ENCODE measurements at places on chromosomes 6 and 20. TPM values are rescaled to one million over a fixed set of nuclear protein-coding genes. Genes with fewer than 3 reads are reported as not detected.

- peaks cover 8% of the 10 kb centered on the region for H3K4me1 ChIP-seq
- H3K36me3 ChIP-seq, result no peaks in the 10 kb centered on the region
- H3K4me3 ChIP-seq, result no peak overlapping the region
- H3K27me3 ChIP-seq, result no peaks in the 10 kb centered on the region
Observed at GRCh38 chr6:22368794-22369193, 72.0 kb upstream of the PRL start.

DNA sequence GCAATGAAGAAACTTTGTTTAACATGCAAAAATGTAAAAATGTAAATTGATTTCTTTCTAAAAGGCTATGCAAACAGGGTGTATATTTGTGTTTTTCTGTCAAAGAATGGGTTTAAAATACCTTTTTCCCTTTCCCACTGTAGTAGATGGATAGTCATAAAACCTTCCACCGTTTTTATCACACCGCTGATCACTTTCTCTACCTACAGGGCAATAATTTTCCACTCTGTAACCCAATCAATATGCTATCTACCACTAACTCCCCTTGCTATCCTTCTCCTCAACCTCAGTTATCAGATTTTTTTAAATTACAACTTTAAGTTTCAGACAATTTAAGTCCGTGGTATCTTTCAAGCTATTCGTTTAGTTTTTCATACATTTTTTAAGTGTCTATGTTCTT, 91.4 kb upstream of the ARID1B start:
- H3K36me3 ChIP-seq, result no peaks in the 10 kb centered on the region
- H3K27me3 ChIP-seq, result no peaks in the 10 kb centered on the region
- peak overlapping the region; percentile 76 for H3K4me3 ChIP-seq
- no peak for DNase-seq
- peak overlapping the region; percentile 97 for H3K27ac ChIP-seq

GRCh38 chr6:16205377-16206144, 32.8 kb upstream of the GMPR start:
- no peak for DNase-seq

The FITM2 gene
- total RNA-seq, result 7.5 TPM

GRCh38 chr20:58469616-58470015, 45.6 kb downstream of the APCDD1L start:
- H3K27me3 ChIP-seq, result no peaks in the 10 kb centered on the region
- H3K4me3 ChIP-seq, result no peak overlapping the region
- peaks cover 20% of the 10 kb centered on the region for H3K4me1 ChIP-seq
- H3K36me3 ChIP-seq, result no peaks in the 10 kb centered on the region
- DNase-seq, result no peak

The HTR1E gene
- 0.17 TPM for total RNA-seq

DNA sequence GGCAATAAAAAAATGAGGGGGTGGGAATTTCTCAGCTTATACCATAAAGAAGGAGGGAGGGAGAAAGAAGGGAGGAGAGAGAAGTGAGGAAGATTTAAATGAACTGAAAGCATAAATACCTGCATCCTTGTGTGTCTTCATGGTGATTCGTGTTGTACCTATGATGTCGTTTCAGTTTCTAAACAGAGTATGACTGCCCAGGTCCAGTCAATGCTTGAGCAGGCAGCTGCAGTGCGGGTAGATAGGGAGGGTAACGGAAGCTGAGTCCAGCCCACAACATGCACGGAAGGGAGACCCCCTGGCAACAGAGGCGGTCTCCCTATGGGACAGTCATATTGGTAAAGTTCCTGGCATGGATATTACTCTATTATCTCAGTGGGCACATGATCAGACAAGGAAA, 184.5 kb downstream of the KIF16B start:
- H3K27ac ChIP-seq, result no peak overlapping the region
- no peak for DNase-seq
- H3K27me3 ChIP-seq, result no peaks in the 10 kb centered on the region
- no peak overlapping the region for H3K4me3 ChIP-seq
- H3K36me3 ChIP-seq, result peaks cover 11% of the 10 kb centered on the region

The POU5F1 gene
- not detected for total RNA-seq

The EFCAB8 gene
- 0.17 TPM for total RNA-seq

DNA sequence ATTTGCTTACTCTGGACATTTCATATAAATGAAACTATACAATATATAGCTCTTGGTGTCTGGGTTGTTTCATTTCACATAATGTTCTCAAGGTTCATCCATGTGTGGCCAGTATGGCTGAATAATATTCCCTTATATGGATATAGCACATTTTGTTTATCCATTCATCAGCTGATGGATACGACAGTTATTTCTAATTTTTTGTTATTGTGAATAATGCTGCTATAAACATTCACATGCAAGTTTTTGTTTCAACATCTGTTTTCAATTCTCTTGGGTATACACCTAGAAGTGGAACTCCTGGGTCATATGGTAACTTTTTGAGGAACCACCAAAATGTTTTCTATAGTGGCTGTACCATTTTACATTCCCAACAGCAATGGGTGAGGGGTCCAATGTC, 101.1 kb downstream of the CDK19 start:
- no peaks in the 10 kb centered on the region for H3K36me3 ChIP-seq
- H3K27ac ChIP-seq, result no peak overlapping the region
- H3K4me1 ChIP-seq, result no peaks in the 10 kb centered on the region
- DNase-seq, result no peak

DNA sequence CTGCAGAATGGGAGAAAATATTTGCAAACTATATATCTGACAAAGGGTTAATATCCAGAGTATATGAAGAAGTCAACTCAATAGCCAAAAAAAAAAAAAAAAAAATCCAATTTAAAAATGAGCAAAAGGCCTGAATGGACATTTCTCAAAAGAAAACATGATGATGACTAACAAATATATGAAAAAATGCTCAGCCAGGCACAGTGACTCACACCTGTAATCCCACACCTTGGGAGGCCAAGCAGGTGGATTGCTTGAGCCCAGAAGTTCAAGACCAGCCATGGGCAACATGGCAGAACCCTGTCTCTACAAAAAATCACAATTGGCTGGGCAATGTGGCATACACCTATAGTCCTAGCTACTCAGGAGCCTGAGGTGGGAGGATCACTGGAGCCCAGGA, 2.1 kb upstream of the ECHDC1 start:
- no peaks in the 10 kb centered on the region for H3K27me3 ChIP-seq
- peaks cover 20% of the 10 kb centered on the region for H3K4me1 ChIP-seq
- H3K36me3 ChIP-seq, result no peaks in the 10 kb centered on the region

DNA sequence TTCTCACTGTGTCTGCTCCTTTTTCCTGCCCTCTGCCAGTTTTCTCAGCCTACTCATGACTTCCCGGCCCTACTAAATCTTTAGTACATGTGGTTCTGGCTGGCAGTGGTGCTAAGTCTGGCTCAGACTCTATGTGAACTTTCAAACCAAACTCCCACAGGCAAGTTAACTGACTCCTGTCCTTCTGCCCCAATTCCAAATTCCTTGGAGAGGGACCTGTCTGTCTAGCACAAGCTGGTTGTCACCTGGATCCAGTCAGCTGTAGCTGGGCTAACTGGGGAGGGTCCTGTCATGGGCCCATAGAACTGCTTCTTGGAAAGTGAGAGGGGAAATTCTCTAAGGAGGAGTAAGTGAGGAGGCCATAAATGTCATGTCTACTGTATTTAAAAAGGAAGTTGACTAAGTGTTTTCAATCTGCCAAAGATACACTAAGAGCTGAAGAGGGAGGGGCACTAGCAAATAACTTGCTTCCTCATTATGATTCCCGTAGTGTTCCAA, 240.1 kb downstream of the KCNQ5 start:
- no peak for DNase-seq
- no peaks in the 10 kb centered on the region for H3K27me3 ChIP-seq
- H3K4me3 ChIP-seq, result no peak overlapping the region
- H3K4me1 ChIP-seq, result peaks cover 13% of the 10 kb centered on the region
- no peak overlapping the region for H3K27ac ChIP-seq

- no peaks in the 10 kb centered on the region for H3K27me3 ChIP-seq
- H3K27ac ChIP-seq, result no peak overlapping the region
- peaks cover 4% of the 10 kb centered on the region for H3K36me3 ChIP-seq
- DNase-seq, result no peak
- no peak overlapping the region for H3K4me3 ChIP-seq
Observed at GRCh38 chr20:38836991-38837390, 31.5 kb downstream of the PPP1R16B start.

DNA sequence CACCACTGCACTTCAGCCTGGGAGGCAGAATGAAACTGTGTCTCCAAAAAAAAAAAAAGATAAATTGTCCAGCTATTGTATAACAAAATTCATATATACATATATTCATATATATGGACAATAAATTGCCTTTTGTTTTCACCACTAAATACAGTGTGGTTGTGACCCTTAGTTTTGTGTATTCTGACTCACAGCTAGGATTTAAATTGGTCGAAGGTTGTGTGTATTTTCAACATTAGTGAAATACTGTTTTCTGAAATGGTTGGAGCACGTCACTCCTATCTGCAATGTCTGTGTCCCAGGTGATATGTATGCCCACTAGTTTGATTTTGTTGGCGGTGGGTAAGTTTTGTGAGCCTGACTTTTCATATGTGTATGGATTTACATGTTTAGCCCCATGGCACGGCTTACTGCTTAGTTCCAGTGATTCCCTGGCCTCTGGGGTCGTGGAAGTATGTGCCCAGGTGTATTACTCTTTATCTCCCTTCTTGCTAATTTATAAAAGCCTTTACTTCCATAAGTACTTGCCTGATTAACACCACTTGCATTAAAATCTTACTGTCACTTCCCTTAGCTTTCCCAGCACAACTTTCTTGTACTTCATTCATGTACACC, 33.3 kb downstream of the JARID2 start:
- no peaks in the 10 kb centered on the region for H3K36me3 ChIP-seq
- DNase-seq, result no peak
- H3K27ac ChIP-seq, result no peak overlapping the region
- no peaks in the 10 kb centered on the region for H3K27me3 ChIP-seq
- H3K4me3 ChIP-seq, result no peak overlapping the region
- H3K4me1 ChIP-seq, result peaks cover 47% of the 10 kb centered on the region

DNA sequence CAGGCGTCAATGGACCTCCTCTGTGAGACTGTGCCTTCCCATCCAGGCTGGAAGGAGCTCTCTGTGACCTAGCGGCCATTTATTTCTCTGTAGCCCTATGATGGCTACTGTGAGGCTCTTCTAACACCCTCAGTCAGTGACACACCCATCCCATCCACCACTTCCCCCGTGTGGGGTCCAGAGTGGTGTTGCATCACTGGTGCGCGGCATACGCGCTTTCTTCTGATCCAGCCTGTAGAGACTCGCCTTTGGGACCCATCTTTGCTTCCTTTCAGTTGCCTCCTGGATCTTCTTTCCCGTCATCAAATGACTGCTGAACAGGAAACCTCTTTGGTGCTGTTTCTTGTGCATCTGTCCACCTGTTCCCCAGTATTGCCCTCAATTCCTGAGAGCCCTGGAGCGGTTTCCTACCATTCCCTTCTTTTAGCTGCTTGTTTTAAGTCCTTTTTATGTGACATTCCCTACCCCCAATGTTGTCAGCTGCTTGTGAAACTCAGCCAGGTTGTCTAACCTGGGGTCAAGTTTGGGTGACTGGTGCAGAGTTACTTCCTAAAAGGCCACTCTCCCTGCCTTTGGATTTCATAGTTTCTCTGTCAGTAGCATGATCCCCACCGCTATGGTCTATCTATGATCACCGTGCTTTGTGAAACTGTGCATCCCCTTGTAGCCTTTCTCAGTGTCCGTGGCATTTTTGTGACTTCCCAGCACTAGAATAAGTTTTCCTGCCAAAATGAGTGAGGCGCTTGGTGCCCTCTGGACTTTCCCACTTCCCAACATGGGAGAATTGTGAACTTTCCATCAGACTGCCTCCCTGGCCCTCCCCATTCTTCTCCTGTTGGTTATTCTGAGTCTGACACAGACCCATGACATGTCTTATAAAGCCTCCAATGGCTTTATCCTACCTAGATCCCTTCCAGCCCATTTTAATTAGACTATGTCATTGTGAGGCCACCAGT, 5.7 kb downstream of the PRR3 start:
- H3K36me3 ChIP-seq, result peaks cover 9% of the 10 kb centered on the region
- no peak for DNase-seq
- no peak overlapping the region for H3K27ac ChIP-seq
- H3K4me1 ChIP-seq, result peaks cover 9% of the 10 kb centered on the region
- no peak overlapping the region for H3K4me3 ChIP-seq

- DNase-seq, result peak; percentile 5
- no peak overlapping the region for H3K27ac ChIP-seq
- H3K4me1 ChIP-seq, result no peaks in the 10 kb centered on the region
- no peaks in the 10 kb centered on the region for H3K27me3 ChIP-seq
- no peaks in the 10 kb centered on the region for H3K36me3 ChIP-seq
Observed at GRCh38 chr6:47665112-47665511, 33.3 kb upstream of the ADGRF4 start.

The FARS2 gene
- 10.6 TPM for total RNA-seq

GRCh38 chr6:41895300-41896233, at the start of gene USP49:
TSS of gene USP49 (minus strand) at chr6:41895375. CDS start at chr6:41806983, 88,392 bp downstream.
- peaks cover 11% of the 10 kb centered on the region for H3K36me3 ChIP-seq
- no peaks in the 10 kb centered on the region for H3K27me3 ChIP-seq
- H3K27ac ChIP-seq, result peak within 1 kb of the TSS; percentile 78
- H3K4me3 ChIP-seq, result peak within 1 kb of the TSS; percentile 83
- peaks cover 21% of the 10 kb centered on the region for H3K4me1 ChIP-seq

DNA sequence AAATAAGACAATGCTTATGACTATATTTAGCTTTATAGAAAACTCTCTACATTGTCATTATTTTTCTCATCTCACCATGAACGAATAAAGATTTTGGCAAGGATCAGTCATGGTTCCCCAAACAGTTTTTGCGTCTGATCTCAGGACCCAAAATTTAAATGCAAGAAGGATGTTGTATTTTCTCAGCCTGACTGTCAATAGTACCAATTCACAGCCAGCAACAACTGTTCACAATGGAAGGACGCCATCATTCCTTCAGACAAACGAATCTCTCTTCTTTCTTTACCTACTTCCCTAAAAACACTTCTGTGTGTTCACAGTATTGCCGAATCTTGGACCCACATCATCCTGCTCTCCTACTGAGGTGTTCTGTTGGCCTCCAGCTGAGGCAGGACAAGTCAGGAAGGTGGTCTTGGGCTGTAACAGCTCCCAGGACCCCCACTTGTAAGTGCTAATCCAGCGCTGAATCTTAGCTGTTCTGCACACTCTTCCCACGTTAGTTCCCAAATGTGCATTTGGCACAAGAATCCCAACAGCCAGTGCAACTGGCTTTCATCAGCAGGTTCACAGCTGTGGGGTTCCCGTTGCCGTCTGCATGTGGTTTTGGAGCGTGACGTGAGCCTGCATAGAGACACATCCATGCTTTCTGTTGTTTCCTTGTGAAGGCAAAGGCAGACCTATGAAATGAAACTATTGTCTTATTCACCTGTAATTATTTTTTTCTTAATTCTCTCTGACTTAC, 600.0 kb downstream of the QKI start:
- peaks cover 5% of the 10 kb centered on the region for H3K4me1 ChIP-seq
- H3K27me3 ChIP-seq, result no peaks in the 10 kb centered on the region
- H3K27ac ChIP-seq, result no peak overlapping the region
- no peak overlapping the region for H3K4me3 ChIP-seq

The IL17F gene
- not detected for total RNA-seq

The NOX3 gene
- total RNA-seq, result not detected

Data from esophagus muscularis mucosa (tissue), 4 donors.